ENCODE measurements at places on chromosomes 7 and 10. TPM values are rescaled to one million over a fixed set of nuclear protein-coding genes. Genes with fewer than 3 reads are reported as not detected.
A peak's percentile ranks its signal among the peaks of the same experiment; 100 is the strongest.

DNA sequence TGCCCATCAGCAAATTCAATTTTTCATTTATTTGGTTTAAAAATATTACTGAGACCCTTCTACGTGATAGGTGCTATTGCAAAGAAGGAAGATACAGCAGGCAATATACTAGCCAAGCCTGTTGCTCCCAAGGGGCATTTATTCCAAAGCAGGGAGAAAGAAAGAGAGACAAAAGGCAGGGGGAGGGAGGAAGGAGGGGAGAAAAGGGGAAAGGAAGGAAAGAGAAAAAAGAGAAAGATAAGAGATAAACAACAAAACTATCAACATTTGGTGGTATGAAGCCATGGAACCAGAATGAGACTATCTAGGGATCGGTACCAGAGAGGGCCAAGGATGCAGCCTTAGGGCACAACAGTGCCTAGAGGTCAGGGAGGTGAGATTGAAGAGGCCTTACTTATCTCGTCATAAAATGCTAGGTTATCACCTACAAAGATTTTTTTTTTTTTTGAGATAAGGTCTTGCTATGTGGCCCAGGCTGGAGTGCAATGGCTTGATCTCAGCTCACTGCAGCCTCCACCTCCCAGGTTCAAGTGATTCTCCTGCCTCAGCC lies 55.3 kb upstream of the CAPZA2 start:
- no peak for DNase-seq

LLCFC1 gene
- not detected for total RNA-seq

LEP gene
- total RNA-seq, result 0.42 TPM

DNA sequence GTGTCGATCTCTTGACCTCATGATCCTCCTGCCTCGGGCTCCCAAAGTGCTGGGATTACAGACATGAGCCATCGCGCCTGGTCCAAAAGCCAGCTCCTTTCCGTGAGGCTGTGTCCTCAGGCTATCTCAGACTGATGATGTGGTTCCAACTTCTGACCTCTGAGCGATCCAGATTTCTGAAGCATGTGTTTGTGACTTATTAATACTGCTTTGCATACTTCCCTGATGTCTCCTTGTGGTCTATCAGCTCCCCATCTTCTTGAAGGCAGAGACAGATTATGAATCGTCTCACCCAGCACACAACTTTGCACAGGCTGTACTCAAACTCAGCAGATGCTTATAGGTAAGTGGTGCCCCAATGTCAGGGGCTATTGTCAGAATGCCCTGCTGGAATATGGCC lies 2.0 kb upstream of the PLPP4 start:
- DNase-seq, result no peak

- DNase-seq, result peak; percentile 72
Observed at GRCh38 chr7:41886901-41887311, 184.0 kb upstream of the INHBA start.

DNA sequence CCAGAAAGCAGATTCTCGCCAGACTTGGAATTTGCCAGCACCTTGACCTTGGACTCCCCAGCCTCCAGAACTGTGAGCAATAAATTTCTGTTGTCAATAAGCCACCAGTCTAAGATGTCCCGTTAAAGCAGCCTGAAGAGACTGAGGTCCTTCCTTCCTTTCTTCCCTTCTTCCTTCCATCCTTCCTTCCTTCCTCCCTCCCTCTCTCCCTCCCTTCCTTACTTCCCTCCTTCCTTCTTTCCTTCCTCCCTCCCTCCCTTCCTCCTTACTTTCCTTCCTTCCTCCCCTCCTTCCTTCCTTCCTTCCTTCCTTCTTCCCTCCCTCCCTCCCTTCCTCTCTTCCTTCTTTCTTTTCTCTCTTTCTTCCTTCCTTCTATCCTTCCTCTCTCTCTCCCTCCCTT lies 66.4 kb downstream of the NPTX2 start:
- DNase-seq, result no peak

DNA sequence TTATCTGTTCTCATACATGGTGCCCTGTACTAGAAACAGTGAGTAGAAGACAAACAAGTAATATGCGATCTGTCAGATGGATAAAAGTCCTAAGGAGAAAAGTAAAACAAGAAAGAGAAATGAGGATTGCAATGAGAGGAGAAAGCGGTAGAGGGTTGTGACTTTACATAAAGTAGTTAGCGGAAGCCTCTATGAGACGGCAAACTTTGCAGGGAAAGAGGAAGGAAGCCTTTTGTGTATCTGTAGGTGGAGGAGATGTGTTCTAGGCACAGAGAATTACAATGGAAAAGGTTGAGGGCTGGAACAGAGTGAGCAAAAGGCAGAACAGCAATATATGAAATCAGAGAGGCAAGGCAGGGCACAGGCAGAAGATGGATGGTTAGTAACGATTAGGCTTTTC lies 150.4 kb upstream of the SEMA3E start:
- no peak for DNase-seq

EPHA1 gene
- not detected for total RNA-seq

IL6 gene
- total RNA-seq, result 1.2 TPM

GRCh38 chr10:129767751-129768150 lies 196.3 kb downstream of the EBF3 start:
- no peak for DNase-seq

DNAJB6 gene
- total RNA-seq, result 193 TPM

CHCHD1 gene
- total RNA-seq, result 29.2 TPM

PNLIPRP1 gene
- total RNA-seq, result not detected

MNX1 gene
- not detected for total RNA-seq

DNA sequence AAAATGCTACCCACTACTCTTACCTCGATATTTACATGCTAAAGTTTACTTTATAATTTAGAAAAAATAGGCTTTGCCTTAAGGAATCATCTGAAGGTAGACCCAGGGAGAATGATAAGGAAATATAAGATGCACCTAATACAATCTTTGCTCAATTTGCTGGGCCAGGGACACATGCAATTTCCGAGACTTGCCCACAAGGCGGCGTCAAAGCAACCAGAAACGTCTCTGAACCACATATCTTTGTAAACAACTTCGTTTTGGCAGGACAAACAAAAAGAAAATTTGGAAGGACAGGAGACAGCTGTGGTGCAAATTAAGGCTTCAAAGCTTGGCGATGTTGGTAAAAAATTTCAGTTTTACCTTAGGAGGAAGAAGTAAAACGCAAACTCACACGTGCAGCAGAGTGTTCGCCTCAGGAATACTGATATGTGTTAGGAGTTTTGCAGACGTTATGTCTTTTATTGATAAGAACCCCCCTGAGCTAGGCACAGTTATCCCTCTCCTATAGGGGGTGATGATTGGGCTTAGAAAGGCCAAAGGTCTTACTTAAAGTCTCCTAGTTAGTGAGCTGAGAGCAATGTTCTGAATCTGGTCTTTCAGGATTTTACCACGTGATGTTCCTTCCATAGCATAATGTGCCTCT lies 134.3 kb downstream of the PRKCQ start:
- peak; percentile 66 for DNase-seq

GRCh38 chr7:147524726-147525250 lies 1065.8 kb upstream of the C7orf33 start:
- DNase-seq, result no peak

- DNase-seq, result no peak
Observed at GRCh38 chr10:14276210-14276609, 54.5 kb downstream of the FRMD4A start.

DNA sequence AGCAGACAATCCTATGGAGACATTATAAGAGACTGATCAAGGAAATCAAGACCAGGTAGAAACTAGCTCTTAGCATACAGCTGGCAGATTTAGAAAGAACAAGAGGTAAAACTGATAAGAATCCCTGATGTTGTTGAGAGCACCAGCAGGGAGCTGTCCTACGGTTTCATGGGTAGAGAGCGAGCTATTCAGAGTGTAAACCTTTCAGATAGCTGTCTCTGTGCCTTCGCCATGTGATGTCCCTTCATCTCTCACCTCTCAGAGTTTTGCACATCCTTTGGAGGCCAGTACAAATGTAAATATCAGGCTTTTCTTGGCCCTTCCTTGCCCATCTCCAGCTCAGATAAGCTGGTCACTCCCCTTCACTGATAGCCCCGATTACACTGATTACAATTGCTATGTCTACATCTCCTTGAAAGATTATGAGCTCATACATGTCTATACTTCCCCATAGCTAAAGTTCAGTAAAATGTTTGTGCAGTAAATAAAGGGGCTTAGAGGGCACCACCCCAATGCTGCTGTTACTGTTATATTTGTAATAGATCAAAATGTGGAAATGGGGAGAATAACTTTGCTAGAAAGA lies 21.9 kb downstream of the THSD7A start:
- DNase-seq, result no peak

GRCh38 chr10:118957966-118958365 lies 71.5 kb upstream of the NANOS1 start:
- DNase-seq, result no peak

DNA sequence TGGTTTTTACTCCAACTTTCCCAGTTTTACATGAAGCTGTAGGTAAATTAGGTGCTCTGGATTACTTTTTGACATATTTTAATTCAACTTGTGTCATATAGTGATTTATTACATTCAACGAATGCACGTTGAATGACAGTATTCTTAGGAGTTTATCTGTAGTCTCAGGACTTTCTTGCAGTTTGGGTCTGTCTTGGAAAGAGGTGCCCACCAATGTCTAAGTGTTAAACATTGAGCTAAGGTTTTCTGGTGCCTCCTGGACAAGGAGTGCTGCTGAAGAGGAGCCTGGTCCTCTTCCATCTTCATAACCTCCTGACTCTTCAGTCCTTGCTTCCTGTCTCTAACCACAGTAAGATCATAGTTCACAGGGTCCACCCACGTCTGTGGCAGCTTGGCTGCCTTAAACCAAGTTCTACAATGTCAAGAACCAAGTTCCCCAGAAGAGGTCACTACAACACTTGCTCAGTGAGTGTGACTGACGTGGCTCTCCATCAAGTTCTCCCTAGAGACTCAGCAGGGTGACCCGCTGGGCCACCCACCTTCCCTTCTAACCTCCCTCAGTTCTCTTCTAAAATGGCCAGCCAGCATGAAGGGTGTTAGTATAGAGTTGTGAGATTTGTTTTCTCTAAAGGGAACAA lies 6.1 kb downstream of the NPY start:
- DNase-seq, result no peak

DNA sequence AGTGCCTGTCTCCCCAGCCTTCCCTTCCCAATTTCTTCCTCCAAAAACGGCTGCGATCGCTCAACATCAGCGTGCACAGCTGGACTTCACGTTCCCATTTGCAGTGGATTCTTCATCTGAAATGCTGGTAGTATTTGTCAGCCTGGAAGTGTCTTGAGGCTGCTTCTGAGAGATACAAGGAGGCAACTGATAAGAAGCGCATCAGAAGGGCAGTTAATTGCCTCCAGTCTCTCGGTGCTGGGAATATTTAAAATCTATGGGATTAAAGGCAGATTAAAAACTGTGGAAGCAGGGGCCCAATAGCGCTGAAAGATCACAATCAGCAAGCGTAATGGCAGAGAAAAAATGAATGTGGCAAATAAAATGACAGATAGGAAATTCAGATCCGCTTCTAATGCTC lies 450.0 kb downstream of the GATA3 start:
- DNase-seq, result no peak

DNA sequence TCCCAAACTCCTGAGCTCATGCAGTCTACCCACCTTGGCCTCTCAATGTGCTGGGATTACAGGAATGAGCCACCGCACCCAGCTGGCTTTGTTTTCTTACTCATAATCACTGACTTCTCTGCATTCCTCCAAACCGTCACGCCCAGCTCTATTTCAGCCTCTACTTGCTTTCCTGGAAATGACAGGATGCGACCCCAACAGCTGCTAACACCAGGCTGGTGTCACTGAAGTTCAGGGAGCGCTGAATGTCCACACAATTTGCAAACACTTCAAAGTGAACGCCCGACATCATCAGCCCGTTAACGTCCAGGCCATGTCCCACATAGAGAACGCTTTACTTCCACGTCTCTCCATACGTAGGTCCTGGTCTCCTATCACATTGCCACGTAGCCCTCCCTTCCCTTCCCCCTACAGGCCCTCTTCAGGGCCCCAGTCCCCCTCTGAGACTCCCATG lies 12.8 kb upstream of the PROSER2 start:
- DNase-seq, result no peak

PON3 gene
- total RNA-seq, result 0.77 TPM

GRCh38 chr7:94182721-94183120 lies 178.6 kb upstream of the BET1 start:
- no peak for DNase-seq

LIPM gene
- total RNA-seq, result not detected

DNA sequence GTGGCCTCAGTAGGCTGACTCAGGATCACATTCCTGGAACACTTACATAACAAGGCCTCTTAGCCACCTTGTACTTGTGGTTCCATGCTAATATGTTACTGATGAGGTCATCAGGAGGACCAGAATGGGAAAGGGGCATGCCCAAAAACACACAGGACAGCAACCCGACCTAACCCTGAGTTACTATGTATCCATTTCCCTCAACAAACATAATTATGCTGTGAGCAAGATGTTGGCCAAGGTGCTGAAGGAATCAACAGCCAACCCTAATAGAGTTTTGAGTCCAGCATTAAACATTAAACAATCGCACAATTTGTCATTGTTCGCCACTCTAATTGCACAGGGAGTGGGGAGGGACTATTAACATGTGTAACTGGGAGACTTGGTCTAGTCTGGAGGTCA lies 129.4 kb downstream of the PLPP4 start:
- DNase-seq, result no peak

FFAR4 gene
- 0.07 TPM for total RNA-seq

- no peak for DNase-seq
Observed at GRCh38 chr7:23928418-23928775, 218.4 kb downstream of the STK31 start.

CDH23 gene
- 5.4 TPM for total RNA-seq

GRCh38 chr10:36191009-36191408 lies 548.9 kb upstream of the FZD8 start:
- DNase-seq, result no peak

MYOZ1 gene
- total RNA-seq, result 0.32 TPM

DNA sequence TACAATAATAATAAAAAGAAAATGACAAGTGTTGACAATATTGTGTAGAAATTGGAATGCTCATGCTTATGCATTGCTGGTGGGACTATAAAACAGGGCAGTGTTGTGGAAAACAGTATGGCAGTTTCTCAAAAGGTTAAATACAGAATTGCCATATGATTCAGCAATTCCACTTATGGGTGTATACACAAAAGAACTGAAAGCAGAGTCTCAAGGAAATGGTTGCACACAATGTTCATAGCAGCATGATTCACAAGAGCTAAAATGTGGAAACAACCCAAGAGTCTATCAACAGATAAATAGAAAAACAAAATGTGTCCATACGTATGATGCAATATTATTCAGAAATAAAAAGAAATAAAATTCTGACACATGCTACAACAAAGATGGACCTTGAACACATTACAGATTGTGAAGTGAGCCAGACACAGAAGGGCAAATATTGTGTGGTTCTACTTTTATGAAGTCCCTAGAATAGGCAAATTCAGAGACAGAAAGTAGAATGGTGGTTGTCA lies 64.8 kb upstream of the GRM8 start:
- DNase-seq, result no peak

- no peak for DNase-seq
Observed at GRCh38 chr7:108094346-108094745, 35.8 kb downstream of the LAMB4 start.

- no peak for DNase-seq
Observed at GRCh38 chr7:119472408-119473038, 800.5 kb upstream of the KCND2 start.
